ENCODE measurements at places on chromosomes 4 and X. TPM values are rescaled to one million over a fixed set of nuclear protein-coding genes. Genes with fewer than 3 reads are reported as not detected.

GRCh38 chr4:74109870-74110605, 11.0 kb upstream of the CXCL2 start:
- no peak for DNase-seq

The EXOC1L gene
- total RNA-seq: not detected

The BTK gene
- total RNA-seq: 1.9 TPM

GRCh38 chr4:88063634-88064296, 56.3 kb downstream of the PKD2 start:
- no peak for DNase-seq

GRCh38 chr4:8287343-8288280, 18.1 kb downstream of the HTRA3 start:
- no peak for DNase-seq

The HHIP gene
- total RNA-seq: not detected

DNA sequence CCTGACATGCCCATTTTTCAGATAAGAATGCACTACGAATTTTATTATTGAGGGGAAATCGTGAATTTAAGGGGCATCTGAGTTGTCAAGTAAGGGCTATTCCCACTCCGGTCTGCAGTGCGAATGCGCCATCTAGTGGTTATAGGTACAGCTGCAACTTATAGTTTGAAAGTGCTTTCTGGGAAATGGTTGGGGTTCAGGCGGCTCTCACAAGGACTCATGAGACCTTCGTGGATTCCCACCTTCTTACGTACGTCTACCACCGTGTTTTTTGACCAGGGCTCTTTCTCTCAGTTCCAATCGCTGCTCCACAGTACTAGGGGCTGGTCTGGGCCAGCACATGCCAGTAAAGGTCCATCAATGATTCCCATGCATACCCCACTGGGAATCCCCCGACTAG, 12.3 kb downstream of the MSL3 start:
- DNase-seq: no peak

- DNase-seq: no peak
Observed at GRCh38 chrX:136147976-136148375, 643 bp downstream of the FHL1 start.

GRCh38 chrX:68754406-68754805, 74.4 kb upstream of the EFNB1 start:
- peak; percentile 33 for DNase-seq

The NPNT gene
- total RNA-seq: not detected

The FGF13 gene
- not detected for total RNA-seq

GRCh38 chr4:186688150-186688943, 35.3 kb downstream of the FAT1 start:
- no peak for DNase-seq

GRCh38 chr4:8343967-8344331, 74.4 kb downstream of the HTRA3 start:
- DNase-seq: no peak

DNA sequence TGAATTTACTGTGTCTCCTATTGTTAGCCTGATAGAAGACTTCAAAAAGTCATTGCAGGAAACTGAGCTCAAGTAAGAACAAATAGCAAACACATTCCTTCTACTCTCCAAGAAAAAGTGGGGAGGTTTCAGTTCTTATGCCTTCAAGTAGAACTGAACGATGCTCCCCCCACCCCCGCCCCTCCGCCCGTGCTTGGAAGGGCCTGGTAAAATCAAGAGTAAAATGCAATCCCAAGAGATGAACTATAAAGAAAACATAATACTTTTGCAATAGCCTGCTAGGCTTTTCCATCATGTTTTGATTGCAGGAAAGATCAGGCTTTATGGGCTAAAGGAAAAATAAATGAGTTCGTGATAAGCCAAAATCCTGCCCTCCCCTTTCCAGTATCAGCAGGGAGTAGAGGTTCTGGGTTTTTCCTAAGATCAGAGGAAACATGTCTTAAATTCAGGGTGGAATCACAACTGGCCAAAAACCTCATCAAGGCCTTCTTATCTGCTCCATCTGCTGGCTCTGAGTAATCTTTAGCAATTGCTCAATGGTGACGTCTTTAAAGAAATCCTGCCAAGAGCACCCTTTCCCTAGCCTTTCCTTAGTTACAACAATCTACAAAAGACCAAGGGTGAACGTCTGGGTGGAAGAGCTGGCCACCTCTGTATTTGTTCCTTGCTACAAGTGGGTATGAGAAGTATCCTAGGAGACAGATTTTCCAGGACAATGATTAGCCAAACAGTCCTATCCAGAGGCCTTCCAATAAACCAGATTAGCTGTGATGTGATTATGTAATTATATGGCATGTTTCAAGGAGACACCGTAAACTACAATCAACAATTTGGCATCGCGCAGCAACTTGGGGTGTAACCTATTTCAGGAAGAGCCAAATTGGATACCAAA, 66.3 kb upstream of the FAM9C start:
- peak; percentile 5 for DNase-seq

- DNase-seq: no peak
Observed at GRCh38 chr4:147994076-147994475, 262.2 kb downstream of the ARHGAP10 start.

The TRAM1L1 gene
- 0.19 TPM for total RNA-seq

DNA sequence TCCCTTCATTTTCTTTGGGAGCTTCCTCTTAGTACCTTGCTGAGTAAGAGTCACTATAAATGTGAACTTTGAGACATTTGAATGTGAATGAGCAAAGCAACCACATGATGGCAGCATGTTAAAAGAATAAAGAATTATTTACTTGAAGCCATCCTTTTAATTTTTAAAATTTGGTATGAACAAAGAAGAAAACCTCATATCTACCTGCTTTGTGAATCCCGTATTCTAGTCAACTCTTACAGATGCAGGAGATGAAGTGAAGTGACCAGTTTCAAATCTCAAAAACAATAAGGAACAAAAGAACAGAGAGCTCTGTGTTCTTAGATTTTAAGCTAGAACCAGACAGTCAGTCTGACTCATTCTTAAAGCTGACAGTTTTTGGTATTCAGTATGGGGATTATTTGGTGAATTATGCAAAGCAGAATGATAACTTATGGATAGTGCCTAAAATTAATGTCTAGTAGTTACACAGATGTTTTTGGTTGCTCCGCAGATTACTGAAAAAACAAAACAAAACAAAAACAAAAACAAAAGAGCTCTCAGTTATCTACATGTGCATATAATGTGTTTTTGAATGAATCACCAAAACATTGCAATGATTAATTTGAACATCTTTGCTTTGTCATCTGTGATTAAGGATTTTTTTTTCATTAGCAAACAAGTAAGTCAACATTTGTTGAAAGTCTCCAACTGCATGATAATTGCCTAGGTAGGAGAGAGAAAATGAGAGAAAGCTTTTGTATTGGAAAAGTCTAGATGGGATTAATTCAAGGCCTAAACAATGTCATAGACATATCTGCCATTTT, 48.2 kb upstream of the H2AZ1 start:
- DNase-seq: no peak

- no peak for DNase-seq
Observed at GRCh38 chr4:10697086-10697485, 12.5 kb upstream of the CLNK start.

The ZXDA gene
- 4.9 TPM for total RNA-seq

The VSIG4 gene
- 0.22 TPM for total RNA-seq

GRCh38 chrX:71622032-71622575, 3.8 kb upstream of the CXCR3 start:
- DNase-seq: no peak

GRCh38 chrX:107574054-107574683, 54.1 kb upstream of the PRPS1 start:
- no peak for DNase-seq

The XKRX gene
- 1.8 TPM for total RNA-seq

- DNase-seq: peak; percentile 3
Observed at GRCh38 chrX:106898462-106898861, 4.7 kb downstream of the RIPPLY1 start.

The MAGEA1 gene
- total RNA-seq: not detected

DNA sequence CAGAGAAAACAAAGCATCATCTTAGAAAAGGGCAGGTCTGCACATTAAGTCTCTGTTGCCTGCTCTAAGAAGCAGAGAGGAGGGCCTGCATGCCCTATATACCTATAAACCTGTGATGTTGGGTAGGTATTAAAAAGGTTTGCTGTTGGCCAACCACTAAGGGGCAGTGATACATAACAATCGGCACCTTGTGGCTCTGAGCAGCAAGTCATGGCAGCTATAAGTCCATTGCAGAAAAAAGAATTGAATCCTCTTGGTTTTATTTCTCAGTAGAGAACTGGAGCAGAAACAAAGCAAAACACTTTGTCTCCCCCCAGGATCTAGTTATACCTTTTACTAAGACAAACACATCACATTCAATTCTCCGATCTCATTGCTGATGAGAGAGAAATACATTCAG, 1364.4 kb downstream of the STIM2 start:
- DNase-seq: no peak

GRCh38 chr4:55338486-55338885, 7.6 kb upstream of the SRD5A3 start:
- DNase-seq: no peak

The MSX1 gene
- not detected for total RNA-seq

The COQ2 gene
- total RNA-seq: 15.9 TPM

The PAGE5 gene
- total RNA-seq: 0.93 TPM

- DNase-seq: no peak
Observed at GRCh38 chrX:20829665-20830491, 544.3 kb upstream of the CNKSR2 start.

GRCh38 chrX:129606918-129607317, 47.8 kb downstream of the APLN start:
- DNase-seq: peak; percentile 53

DNA sequence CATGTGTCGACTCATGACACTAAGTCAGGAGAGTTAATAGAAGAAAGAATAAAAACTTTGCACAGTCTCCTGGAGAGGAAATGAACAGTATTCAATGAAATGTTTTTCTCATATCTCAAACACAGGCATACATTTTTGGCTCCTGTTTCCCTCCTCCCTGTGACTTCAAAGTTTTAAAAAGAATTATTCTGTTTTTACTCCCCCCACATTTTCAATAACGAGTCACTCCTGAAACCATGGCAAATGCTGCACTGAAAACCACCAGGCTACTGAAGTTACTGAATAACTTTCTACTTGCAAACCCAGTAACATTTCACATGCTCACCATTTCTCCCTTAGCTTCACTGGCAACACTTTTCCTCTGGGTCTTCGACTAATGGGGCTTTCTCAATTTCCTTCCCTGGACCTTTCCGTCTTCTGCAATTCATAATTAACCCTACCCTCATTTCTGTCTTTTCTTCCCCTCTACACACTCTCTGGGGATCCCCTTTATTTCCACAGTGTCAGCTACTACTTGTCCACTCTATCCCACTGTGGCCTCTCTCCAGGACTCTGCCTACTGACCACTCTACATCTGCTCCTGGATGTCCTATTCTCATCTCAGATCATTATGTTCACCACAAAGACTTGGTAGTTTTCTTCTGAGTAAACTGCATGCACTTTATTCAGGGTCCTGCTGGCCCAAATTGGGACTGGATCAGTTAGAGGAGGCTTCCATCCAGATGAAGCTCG, 225.8 kb upstream of the ETNPPL start:
- DNase-seq: no peak
